Tibial nerve (tissue), 4 donors: ENCODE measurements at places on chromosomes 12 and 14.

GRCh38 chr14:95838862-95839261 lies 37.8 kb upstream of the TUNAR start:
- no peak for DNase-seq

- no peak for DNase-seq
Measured at GRCh38 chr12:103561174-103561573, 25.9 kb upstream of the STAB2 start.

DNA sequence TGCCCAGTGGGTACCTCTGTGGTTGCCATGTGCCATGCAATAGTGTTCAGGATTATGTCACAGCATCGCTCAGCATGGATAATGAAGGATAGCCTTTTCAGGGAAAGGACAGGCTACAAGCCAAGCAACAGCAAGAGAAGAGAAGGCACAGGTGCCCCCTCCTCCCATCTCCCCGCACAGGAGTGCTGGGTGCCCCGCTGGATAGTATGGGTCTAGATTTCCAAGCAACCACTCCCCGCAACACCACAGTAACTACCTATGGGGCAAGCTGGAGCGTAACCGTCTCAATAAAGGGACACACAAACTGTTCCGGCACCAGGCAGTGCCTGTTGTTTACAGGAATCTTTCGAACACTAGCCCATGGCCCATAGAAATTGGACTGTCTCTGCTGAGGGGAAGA lies 222.2 kb downstream of the ITPR2 start:
- no peak for DNase-seq

- DNase-seq, result no peak
Measured at GRCh38 chr14:105197211-105197641, 16.1 kb upstream of the NUDT14 start.

GRCh38 chr14:55109836-55110235 lies 19.2 kb upstream of the LGALS3 start:
- DNase-seq, result no peak

GRCh38 chr14:58904776-58905175 lies 267.0 kb downstream of the DACT1 start:
- no peak for DNase-seq

DNA sequence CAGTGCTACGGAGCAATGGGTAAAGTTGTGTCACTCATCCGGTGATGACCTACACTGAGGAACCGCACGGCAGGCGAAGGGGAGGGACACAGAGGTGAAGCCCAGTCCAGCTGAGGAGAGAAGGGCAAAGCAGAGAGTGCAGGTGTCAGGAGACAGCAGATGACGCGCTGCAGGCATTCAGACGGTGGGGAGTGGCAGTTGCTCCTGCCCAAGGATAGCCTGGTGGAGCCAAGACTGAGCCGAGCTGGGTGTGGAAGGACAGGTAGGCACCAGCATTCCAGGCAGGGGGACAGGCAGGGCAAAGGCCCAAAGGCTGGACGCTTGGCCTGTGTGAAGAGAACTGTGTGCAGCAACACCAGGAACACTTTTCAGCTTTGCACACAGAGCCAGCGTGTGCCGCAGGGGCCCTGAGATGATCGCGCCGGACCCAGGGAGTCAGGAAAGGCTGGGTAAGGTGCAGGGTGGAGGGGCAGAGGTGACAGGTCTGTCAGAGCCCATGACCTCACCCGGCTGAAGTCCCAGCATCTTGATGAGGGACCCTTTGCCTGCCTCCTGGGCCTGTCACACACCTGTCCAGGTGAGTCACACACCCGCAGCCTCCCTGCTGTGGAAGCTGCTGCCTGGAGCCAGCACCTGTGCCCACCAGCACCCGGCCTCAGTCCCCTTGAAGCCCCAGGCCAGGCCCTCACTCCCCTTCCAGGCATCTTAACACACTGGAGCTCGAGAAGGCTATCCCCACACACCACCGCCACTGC lies 48.4 kb downstream of the TSPAN11 start:
- DNase-seq, result no peak
